Activated CD4-positive, alpha-beta T cell treated with anti-CD3 and anti-CD28 coated beads for 1 hour (primary cell): ENCODE measurements at places on chromosomes 1 and 21.
A peak's percentile ranks its signal among the peaks of the same experiment; 100 is the strongest.

DNA sequence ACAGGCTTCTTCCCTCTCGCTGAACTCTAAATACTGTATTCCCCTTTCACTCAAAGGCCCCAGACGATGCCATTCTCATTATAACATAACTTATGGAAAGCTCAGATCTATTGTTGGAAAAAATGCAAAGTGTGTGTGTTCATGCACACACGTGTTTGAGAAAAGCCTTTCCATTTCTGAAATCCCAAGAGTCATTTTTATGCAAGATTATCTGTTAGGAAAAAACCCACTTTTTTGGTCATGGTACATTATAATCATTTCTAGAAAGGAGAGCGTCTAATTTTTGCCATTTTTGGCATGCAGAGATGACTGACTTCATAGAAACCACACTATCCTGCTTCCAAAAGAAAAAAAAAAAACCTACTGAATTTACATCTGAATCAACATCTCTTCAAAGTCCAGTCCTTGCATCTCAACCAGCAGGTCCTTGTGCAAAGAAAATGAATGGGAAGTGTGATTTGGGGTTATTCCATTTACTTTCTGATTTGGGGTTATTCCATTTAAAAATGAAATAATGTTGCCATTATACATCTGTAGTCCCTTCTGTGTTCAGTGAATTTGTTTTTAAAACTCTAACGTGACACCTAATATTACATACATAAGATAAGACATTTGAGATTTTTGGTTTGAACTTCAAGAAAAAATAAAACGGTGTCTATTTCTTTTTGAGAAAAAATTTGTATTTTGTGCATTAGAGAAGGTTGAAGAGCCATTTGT, 150.3 kb downstream of the DHRS3 start:
- DNase-seq = no peak

GRCh38 chr1:186841599-186841998, 12.8 kb downstream of the PLA2G4A start:
- DNase-seq = no peak

DNA sequence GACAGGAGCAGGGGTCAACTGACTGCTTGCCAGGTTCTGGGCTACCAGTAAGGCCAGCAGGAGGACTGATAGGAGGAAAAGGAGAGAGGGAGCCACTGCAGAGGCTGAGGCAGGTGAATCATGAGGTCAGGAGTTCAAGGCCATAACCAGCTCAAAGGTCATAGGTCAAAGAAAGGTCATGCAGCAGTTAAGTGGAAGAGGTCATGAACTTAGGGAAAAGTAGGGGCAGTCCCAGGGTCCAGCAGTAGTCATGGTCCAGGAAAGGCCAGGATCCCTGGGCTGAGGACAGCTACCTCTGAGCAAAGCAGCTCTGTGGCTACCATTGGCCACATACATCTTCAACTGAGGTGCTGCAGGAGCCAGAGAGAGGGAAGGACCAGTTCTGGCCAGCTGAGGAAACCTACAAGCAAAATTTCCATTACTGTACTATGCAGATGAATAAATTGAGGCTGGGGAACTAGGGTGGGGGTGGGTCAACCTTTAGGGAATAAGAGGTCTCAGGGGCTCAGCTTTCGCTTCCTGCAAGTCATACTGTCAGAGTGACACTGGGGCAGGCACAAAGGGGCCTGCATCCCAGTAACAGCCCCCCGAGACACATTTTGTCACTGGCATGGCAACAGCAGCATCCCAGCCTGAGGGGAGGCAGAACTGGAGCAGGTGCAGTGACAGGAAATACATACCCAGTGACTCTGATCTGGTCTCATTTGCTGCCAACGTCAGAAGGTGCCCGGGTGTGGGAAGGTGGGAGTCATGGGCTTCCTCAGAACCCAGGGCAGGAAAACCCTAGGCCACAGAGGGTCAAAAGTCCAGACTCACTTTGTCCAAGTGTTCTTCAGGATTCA, 5.2 kb upstream of the INPP5B start:
- no peak for DNase-seq

DNA sequence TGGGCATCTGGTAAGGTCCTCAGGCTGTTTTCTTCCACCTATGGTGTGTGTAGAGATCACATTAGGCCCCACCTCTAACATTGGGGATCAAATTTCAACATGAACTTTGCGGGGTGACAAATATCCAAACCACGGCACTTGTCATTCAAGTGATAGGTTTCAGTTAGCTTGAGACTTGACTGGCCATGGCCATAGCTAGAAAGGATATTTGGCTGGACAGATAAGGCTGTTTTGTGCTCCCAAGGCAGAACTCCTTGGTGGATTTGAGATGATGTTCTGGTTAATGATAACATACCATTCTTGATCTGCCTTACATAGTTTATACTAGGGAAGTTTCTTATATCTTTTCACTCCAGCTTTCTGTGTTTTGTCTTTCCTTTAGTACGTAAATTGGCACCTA, 48.5 kb downstream of the CELF3 start:
- DNase-seq = no peak

DNA sequence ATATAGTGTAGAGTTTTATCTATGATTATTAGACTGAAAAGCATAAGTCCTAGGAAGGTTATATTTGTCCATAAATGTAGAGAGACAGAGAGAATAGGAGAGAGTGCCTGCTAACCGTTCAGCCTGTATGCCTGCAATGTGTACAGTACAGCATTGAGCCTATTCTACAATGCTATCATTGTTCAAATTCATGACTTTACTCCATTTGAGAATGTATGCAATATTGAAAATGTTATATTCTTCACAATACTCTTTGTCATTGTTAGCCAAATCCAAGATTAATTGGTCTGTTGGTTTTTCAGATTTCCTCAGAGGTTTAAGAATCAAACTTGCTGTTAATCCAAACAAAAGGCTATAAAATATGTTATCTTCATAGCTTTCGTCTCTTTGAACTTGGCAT, 585.2 kb upstream of the B3GALT2 start:
- DNase-seq = no peak

GRCh38 chr1:178946416-178946815, 75.5 kb upstream of the ANGPTL1 start:
- no peak for DNase-seq

DNA sequence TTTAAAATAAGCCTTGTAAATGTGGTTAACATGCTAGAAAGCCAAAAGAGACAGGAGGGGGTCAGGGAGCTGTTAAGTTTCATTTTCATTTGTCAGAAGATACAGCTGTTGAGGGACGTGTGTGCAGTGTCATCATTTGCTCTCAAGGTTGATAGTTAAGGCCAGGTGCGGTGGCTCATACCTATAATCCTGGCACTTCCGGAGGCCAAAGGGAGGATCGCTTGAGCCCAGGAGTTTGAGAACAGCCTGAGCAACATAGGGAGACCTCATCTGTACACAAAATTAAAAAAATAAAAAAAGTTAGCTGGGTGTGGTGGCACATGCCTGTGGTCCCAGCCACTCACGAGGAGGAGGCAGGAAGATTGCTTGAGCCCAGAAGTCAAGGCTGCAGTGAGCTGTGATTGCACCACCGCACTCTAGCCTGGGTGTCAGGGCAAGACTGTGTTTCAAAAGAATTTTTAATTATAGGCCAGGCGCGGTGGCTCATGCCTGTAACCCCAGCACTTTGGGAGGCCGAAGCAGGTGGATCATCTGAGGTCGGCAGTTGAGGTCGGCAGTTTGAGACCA, 22.7 kb downstream of the ZBTB8OS start:
- DNase-seq = no peak

DNA sequence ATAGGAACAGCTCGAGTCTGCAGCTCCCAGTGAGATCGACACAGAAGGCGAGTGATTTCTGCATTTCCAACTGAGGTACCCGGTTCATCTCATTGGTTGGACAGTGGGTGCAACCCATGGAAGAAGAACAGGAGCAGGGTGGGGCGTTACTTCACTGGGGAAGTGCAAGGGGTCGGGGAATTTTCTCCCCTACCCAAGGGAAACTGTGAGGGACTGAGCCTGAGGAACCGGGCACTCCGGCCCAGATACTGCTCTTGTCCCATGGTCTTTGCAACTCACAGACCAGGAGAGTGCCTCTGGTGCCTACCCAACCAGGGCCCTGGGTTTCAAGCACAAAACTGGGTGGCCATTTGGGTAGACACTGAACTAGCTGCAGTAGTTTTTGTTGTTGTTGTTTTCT, 307.1 kb downstream of the AMY1C start:
- no peak for DNase-seq

DNA sequence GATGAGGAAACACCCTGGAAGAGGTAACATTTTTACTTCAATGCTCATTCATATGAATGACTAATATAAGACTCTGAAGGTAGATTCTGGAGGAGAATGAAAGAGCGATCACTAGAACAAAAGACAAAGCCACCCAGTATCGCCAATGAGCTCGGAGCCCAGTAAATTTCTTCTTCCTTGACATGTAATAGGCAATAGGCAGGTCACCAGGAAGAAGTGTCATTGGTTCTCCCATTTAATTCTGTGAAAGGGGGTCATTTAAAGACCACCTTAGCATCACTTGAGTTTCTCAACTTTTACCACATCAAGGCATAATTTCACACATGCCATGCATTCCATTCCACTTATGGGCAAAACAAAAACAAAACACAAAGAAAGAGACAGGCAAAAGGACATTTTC, 7.9 kb downstream of the TNFSF18 start:
- DNase-seq = no peak

DNA sequence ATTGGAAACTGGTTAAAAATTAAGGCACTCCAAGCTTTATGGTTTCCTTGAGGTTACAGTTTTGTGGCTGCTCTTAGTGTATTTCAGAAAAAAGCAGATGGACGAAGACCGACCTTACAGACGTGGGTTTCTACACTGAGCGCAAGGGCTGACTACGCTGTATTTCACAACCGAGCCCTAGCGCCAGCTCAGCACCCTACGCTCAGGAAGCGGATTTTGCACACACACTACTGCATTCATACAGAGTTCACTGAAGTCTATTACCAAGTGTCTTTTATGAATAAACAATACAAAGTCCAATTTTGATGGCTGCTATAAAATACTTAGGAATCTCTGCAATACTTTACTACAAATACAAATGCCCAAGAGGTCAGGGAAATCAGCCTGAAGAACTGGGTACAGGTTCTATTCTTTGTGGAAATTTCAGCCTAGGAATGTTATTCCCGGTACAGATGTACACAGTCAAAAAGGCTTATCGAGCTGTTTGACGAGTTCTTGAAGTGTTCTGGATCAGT, 23.8 kb downstream of the PTTG1IP start:
- DNase-seq = no peak

DNA sequence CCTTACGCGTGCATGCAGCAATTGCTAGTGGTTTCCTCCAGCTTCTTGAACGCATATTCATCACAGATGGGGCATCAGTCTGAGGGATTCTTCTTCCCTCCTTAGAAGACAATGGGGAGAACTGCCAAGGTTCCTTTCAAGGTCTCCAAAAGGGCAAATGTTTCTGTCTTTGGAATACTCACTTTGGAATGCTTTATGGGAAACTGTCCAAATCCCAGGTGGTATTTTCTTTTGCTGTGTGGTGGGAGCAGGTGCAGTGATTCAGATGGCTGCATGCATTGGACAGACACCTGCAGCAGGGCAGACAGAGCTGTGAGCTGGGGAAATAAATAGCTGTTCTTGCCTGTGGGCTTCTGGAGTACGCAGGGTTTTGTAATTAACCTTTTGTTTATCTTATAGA, 40.5 kb downstream of the URB2 start:
- no peak for DNase-seq

GRCh38 chr1:41640756-41641474, 156.4 kb upstream of the EDN2 start:
- DNase-seq = no peak

DNA sequence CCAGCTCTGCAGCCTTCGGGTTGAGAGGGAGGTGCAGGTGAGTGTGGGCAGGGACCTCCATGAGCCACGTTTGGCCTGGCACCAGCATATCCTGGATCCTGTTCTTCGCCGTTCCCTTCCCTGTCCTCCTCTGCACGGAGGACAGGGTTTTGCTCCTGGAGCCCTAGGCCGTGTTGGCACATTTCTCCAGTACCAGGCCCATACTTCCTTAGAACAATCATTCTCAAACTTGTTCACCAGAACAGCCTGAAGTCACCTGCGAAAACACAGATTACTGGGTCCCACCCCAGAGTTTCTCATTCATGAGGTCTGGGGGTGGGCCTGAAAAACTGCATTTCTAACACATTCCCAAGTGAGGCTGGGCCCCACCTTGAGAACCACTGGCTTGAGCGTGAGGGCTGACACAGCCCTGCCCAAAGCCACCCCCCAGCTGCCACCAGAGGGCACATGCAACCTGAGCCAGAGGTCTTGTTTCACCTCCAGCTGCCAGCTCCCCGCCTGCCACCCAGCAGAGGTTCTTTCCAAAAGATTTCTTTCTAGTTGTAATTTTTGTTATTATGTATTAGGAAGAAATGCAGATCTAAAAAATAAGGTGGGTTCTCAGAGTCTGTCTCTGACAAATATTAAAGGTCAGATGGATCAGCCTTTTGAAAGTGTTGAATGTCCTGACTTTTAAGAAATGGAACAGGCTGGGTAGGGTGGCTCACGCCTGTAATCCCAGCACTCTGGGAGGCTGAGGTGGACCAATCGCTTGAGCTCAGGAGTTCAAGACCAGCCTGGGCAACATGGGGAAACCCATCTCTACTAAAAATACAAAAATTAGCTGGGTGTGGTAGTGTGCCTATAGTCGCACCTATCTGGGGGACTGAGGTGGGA, 39.6 kb upstream of the LDLRAP1 start:
- peak; percentile 64 for DNase-seq
